HT1080 (cell line): ENCODE measurements at places on chromosomes 7 and 10.

DNA sequence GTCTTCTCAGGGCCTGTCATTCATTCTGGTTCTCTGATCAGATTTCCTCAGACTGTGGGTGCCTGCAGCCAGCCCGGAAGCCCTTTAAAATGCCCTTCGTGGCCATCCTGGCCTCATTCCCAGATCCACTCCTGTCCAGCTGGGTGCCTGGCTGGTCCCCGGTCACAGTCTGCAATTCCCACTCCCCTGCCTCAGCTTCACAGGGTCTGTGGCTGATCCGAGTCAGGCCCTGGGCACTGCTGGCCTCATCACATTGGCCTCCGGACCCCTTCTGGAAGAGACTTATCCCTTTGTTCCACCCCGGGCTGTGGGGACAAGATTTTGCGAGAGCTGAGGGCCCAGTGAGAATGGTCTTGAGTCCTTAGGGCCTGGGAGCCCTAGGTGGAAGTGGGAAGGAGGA is 12.1 kb downstream of the DOCK1 start:
- no peak for DNase-seq

GRCh38 chr10:63324495-63324854 is 141.3 kb downstream of the JMJD1C start:
- no peak for DNase-seq

GRCh38 chr7:38822549-38822948 is 86.4 kb downstream of the VPS41 start:
- no peak for DNase-seq

DNA sequence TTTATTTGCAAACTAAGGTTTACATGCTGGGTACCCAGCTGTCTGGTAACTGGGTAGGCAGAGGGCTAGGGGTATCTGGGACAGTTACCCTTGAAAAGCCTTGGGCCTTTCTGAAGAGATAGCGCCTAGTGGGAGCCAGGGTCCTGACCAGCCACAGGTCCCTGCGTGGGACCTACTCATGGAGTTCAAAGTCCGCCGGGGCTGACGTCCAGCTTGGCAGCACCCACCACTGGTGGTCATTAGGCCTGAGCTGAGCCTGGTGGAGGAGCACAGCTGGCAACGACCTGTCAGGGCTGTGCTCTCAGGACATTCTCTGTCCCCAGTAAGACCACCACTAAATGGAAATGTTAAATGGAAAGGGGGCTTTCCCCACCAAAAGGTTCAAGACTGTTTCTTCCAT is 20.0 kb downstream of the GUSB start:
- DNase-seq: no peak

DNA sequence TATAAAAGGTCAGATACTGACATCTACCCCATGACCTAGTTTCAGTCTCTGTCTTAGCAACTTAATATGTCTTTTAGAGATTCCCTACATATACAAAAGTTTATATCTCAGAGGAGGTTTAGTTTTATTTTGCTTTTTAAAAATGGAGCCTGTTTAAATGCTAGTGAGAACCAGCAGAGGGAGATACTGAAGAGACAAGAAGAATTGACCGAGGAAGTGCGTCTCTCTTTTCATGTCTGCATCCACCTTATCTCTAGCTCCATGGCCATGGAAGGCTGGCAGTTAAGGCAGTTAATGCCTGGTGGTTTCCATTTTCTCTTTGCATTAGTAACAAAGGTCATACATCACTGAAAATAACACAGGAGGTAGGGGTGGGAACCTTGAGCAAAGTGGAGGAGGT is 10.7 kb downstream of the SUV39H2 start:
- no peak for DNase-seq

- no peak for DNase-seq
Observed at GRCh38 chr10:22635650-22636049, 78.7 kb downstream of the PIP4K2A start.
